ENCODE measurements at places on chromosomes 13 and 19.
A peak's percentile ranks its signal among the peaks of the same experiment; 100 is the strongest.

- no peak for DNase-seq
These were observed 36.6 kb downstream of the USP12 start for GRCh38 chr13:27135023-27135422.

DNA sequence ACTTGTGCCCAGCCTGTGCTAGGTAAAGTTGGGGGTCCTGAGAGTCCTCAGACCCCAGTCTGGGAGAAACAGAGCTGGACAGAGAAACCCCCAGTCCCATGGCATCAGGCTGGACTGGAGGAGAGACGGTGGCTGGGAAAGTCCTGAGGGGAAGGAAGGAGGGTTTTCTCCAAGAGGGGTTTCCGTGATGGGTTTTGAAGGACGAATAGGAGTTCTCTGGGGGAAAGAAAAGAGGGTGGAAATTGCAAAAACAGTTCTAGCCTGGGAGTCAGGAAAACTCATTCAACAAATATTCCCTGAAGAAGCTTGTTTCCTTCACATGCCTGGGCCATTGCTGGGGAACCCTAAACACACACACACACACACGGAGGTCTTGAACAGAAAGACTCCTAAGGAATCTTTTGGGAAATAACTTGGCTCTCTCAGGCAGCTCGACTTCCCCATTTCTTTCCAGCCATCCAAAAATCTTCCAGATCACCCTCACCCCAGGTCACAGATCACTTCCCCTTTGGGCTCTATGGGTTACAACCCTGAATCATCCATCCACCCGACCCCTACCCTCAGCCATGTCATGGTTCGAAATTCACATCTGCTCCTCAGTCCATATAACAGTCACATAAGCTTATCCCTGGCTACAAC lies 47.5 kb downstream of the COLGALT1 start:
- no peak for DNase-seq

- DNase-seq: no peak
These were observed 27.5 kb downstream of the LNX2 start for GRCh38 chr13:27592865-27593264.

DNA sequence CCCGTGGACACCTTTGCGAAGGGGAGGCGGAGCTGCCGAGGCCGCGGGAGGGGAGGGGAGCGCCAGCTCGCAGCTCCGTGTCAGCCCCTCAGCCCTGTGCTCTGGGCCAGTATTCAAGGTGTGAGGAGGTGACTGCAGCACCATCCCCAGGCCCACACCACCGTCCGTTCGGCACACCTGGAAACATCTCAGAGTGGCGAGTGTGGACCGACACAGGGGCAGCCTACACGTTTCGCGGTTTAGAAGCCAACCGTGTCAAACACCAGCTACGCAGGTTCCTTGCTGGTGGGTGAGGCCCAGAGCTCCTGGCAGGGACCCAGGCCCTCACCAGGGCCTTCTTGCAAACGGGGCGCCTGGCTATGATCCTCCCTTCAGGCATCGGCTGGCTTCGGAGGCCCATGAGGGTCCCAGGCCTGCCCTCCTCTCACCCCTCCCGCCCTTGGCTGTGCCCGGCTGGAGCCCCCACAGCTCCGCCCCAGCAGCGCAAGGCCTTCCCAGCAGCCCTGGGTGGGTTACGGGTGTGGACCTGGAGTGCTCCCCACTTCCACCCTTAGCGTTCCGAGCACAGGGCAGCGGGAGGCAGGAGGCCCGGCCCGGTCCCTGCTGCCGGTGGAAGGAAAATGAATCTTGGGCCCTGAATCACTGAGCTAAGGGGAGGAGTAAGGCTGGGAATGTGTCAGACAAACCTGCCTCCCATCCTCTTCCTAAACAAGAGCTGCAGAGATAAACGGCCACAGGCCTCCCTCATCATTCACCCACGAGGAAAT lies 1.2 kb downstream of the C13orf46 start:
- DNase-seq: peak; percentile 19

DNA sequence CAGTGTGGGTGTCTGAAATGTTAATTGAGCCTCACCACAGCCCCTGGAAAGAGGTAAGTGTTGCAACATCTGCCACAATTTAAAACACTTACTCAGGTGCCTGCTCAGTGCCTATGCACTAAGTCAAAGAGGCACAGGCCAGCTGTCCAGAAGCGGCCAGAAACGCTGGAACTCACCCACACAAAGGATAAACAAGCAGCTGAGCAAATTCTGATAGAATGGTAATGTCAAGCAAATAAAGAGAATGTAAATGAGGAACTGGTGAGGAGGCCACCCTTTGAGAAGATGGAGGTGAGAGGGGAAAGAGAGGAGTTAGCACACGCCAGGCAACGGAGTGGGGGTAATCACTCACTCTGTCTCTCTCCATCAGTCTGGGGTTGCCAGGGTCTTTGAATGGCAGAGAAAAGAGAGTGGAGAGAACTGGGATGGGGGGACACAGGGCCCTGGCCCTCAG lies 67.7 kb upstream of the SERP2 start:
- DNase-seq: no peak

DNA sequence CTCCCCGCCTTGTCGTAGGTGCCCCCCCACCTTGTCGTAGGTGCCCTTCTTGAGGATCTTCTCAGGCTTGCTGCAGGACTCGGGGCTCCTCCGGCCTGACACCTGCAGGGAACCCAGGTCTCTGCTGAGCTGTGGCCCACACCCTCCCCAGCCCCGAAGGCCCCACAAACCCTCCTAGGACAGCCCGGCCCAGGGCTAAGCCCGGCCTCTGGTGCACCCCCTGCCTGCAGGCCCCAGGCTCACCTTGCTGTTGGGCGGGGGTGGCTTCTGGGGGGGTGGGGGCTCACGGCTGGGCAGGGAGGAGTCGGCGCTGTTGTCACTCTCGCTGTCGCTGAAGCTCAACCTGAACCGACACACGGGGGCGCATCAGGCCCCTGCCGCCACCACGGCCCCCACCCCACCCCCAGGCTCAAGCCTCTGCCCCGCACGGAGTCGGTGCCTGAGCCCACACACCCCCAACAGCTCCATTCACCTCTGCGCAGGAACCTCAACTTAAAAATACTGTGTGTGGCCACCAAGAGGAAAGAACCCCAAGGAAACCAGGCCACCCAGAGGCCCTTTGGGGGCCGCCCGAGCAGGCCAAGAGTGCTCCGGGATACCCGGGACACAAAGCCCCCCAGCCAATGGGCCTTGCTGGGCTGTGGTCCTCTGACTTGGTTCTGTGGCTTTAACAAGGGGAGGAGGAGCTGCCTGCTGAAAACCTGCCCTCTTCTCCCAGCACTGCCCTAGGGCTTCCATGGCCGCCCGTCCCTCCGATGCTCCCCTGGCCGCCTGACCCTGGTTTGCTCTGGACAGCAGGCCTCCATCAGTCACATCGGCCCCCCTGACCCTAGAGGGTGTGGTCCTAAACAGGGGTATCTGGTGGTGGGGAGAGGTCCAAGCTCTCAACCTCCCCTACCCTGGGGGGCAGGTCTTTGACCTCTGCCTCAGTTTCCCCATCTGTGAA lies 65.8 kb downstream of the MLLT1 start:
- no peak for DNase-seq

DNA sequence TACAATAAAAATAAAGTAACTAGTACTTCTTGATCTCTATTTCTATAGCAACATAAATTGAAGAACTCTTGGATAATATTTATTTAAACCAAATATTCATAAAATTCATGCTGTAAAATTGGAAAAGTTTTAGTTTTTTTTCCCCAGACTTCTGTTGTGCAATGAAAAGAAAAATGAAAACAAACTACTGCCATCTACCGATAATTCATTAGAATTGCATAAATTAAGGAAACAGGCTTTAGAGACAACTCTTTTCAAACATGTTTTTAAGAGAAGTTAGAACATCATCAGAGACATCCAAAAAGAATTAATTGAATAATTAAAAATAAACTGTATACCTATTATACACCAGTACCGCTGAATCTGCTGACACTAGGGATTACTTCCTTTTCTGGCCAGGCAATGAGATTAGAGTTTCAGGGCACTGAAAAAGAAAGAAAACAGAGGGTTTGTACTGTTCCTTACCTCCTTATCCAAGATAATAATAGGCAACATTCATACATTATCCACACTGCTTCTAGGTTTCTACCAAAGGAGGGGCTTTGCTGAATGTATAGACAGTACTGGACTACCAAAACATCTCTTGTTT lies 4.9 kb downstream of the CCDC122 start:
- DNase-seq: no peak

GRCh38 chr13:27455331-27455855 lies 5.0 kb upstream of the MTIF3 start:
- DNase-seq: no peak

DNA sequence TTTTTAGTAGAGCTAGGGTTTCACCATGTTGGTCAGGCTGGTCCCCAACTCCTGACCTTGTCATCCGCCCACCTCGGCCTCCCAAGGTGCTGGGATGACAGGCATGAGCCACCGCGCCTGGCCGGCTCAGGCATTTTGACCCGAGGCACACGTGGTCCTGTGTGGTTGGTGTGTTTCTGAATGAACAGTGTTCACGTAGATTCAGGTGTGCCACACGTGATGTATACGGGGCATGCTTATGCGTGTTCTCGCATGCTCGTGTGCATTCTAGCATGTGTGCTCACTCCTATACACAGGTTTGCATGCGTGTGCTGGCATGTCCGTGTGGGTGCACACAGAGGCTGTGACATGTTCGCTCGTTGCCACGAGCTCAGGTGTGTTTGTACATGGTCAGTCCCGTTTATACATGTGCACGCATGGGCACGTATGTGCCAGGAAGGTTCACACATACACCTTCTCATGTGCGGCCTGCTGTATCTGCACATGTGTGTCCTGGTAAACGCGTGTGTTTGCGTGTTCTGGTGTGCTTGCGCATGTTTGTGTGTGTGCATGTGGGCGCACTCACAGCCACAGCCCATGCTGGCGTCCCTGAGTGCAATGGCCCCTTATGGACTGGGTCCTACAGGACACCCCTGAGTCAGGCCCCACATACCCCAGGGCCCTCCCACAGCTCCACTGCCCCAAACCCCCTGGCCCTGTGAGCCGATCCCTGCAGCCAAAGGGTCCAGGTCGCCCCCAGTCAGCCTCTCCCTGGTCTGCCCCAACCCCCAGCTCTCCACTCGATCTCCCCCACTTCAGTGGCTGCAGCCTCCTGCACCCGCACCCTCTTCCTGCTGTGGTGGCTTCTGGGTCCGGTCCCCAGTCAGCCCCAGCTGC lies 20.6 kb upstream of the TCF3 start:
- no peak for DNase-seq

- DNase-seq: no peak
These were observed 12.1 kb upstream of the SPART start for GRCh38 chr13:36358175-36358718.

DNA sequence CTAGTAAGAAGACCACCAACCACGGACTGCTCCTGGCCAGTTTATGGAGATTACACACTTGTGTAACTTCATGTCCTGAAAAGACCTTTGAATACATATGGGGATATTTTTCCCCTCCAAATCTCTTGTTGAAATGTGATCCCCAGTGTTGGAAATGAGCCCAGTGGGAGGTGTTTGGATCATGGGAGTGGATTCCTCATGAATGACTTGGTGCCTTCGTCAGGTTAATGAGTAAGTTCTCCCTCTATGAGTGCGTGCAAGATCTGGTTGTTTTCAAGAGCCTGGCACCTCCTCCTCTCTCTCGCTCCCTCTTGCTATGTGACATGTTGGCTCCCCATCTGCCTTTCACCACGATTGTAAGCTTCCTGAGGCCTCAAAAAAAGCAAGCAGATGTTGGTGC lies 769.0 kb upstream of the SLITRK1 start:
- DNase-seq: no peak

DNA sequence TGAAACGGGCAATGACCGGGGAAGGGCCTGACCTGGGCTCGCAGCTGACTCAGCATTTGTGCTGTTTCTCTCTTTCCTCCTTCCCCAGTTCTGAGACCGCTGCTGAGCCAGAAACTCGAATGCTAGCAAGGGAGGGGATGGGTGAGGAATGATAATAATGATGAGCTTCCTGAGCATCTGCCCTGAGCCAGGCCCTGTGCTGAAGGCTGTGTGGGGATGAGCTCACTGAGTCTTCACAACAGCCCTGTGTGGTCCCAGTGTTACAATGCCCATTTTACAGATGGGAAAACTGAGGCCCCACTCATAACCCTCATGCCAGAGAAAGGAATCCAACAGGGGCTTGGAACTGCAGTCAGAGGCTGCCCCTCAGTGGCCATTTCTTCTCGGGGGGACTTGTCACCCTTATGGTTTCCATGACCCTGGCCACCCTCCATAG lies 8.1 kb downstream of the SULT2B1 start:
- DNase-seq: no peak

DNA sequence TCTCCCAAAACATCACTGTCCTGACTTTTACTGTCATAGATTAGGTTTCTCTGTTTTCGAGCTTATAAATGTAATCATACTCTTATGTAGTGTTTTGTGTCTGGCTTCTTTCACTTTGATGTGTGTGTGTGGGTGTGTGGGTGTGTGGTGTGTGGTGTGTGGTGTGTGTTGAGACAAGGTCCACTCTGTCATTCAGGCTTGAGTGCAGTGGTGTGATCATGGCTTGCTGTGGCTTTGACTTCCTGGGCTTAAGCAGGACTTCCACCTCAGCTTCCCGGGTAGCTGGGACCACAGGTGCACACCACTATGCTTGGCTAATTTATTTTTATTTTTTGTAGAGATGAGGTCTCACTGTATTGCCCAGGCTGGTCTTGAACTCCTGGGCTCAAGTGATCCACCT lies 59.6 kb downstream of the PDS5B start:
- no peak for DNase-seq

DNA sequence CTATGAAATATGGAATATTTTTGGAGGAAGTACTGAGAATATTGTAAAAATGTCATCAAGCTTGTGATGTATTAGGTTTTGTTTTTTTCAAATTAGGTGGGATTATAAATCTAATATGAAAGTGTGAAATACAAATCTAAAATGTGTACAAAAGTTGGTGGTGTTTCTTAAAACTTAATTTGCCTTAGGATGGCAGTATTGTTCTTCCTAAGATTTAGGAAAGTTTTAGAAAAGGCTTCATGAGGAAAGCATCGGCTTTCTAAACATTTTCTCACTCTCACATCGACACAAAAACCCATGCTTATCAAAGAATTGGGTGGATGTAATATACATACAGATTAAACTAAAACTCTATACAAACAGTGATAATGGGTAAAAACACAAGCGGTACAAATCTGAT lies 972.0 kb upstream of the PCDH20 start:
- DNase-seq: no peak

GRCh38 chr13:31115616-31116015 lies 46.1 kb downstream of the HSPH1 start:
- DNase-seq: no peak

DNA sequence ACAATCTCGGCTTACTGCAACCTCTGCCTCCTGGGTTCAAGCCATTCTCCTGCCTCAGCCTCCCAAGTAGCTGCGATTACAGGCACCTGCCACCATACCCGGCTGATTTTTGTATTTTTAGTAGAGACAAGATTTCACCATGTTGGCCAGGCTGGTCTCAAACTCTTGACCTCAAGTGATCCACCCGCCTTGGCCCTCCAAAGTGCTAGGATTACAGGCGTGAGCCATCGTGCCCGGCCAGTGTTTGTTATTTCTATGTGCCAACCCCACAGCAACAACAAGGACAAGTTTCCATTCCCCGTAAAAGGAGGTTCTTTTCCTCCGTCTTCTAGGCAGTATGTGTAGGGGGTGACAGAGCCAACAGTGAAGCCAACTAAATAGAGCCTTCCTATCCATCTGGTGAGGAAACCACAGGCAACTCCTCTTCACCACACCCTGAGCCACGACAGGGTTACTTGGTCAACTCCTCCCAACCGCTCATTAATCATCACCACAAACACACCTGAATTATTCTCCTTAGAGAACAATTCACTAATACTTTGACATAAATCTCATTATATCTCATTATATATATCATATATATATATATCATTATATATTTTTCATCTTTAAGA lies 25.5 kb downstream of the FOXO1 start:
- DNase-seq: no peak

GRCh38 chr19:14517446-14517839 lies 754 bp downstream of the DNAJB1 start:
- DNase-seq: no peak

Measured in mesothelial cell of epicardium (in vitro differentiated cells).